Fibroblast of skin of right biceps (primary cell): ENCODE measurements at places on chromosomes 7 and 10.

GRCh38 chr10:3828404-3829155 lies 43.6 kb upstream of the KLF6 start:
- DNase-seq = peak; percentile 73

- no peak for DNase-seq
Measured at GRCh38 chr7:121755818-121756552, 117.0 kb upstream of the PTPRZ1 start.

DNA sequence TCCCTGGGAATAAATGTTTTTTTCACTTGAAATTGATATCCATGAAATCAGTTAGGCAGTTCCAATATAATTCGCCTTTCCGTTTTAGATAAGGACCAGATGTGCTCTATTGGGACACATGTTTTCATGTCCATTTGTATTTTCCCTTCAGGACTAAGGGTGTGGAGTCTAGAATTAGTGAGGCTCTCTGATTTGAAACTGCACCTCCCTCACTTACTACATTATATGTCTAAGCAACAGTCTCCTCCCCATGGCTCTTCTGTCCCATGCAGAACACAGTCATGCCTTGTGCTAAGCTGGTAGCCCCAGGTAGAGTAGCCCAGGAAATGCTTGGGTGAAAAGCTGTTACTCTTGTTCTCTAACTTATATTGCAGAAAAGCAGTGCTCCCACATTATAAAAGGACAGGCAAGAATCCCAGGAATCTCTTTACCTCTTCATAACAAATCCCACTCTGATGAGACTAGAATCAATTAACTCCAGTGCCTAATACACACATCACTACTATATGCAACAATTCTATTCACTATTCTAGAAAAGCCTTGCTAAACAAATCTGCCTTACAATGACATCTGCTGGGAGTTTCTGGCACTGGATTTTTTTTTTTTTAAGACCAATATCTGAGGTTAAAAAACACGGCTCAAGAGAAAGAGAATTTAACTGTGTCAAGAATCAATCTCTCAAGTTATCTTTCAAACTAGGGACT lies 293.9 kb downstream of the SNX13 start:
- DNase-seq = peak; percentile 58

GRCh38 chr10:133109711-133110110 lies 22.0 kb downstream of the ADGRA1 start:
- DNase-seq = no peak

GRCh38 chr10:131573707-131574106 lies 262.2 kb upstream of the TCERG1L start:
- DNase-seq = no peak
